Mesothelial cell of epicardium (in vitro differentiated cells): ENCODE measurements at places on chromosomes 4 and X.

- no peaks in the 10 kb centered on the region for H3K36me3 ChIP-seq
- no peak within 1 kb of the TSS for H3K27ac ChIP-seq
- DNase-seq: no peak
- peak within 1 kb of the TSS; percentile 60 for H3K4me3 ChIP-seq
Observed at GRCh38 chrX:151694661-151695582, at the start of gene PRRG3. TSS of gene PRRG3 (plus strand) at chrX:151695458. CDS start at chrX:151698815, 3,357 bp downstream.

DNA sequence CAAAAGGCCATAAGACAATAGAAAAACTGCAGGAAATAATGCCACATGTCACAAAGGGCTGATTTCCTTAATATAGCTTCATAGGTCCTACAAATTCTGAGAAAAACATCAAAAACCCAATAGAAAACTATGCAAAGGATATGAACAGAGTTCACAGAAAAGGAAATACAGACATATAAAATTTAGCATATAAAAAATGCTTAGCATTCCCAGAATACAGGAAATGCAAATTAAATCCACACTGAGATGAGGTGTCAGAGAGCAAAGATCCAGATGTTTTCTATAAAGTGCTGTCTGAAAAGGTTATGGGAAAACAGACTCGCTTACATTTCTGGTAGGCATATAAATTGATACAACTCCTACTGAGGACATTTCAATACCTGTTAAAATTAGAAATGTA is 33.8 kb downstream of the TXK start:
- no peaks in the 10 kb centered on the region for H3K36me3 ChIP-seq
- H3K27ac ChIP-seq: no peak overlapping the region
- H3K27me3 ChIP-seq: no peaks in the 10 kb centered on the region
- peaks cover 3% of the 10 kb centered on the region for H3K4me1 ChIP-seq

DNA sequence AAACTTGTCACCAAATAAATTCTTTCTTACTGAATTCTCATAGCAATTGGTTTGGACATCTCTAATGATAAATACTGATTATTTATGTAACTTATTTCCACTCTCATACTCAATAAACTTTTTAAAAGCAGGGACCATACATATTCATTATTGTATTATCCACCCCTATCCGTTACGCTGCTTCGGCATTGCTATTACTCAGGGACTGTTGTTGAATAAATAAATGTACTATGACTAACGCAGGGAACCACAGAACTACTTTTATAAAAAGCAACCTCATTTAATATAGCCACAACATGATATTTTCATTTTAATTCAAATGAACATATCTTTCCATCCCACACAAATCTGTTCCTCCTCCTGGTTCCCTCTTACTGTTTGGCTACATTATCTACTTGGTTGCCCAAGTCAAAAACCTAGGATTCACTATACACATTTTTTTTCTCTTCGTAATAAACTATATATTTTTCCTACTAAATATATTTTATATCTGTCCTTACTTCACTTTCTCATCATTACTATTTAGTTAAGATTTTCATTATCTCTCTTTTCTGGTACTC is 14.9 kb upstream of the ANKRD50 start:
- H3K36me3 ChIP-seq: no peaks in the 10 kb centered on the region

- no peaks in the 10 kb centered on the region for H3K4me1 ChIP-seq
- DNase-seq: no peak
- H3K36me3 ChIP-seq: no peaks in the 10 kb centered on the region
- H3K27ac ChIP-seq: no peak overlapping the region
- peaks cover 2% of the 10 kb centered on the region for H3K27me3 ChIP-seq
Observed at GRCh38 chr4:176818531-176818930, 25.8 kb upstream of the VEGFC start.
